ENCODE measurements at places on chromosomes 12 and 14.
A peak's percentile ranks its signal among the peaks of the same experiment; 100 is the strongest.

DNA sequence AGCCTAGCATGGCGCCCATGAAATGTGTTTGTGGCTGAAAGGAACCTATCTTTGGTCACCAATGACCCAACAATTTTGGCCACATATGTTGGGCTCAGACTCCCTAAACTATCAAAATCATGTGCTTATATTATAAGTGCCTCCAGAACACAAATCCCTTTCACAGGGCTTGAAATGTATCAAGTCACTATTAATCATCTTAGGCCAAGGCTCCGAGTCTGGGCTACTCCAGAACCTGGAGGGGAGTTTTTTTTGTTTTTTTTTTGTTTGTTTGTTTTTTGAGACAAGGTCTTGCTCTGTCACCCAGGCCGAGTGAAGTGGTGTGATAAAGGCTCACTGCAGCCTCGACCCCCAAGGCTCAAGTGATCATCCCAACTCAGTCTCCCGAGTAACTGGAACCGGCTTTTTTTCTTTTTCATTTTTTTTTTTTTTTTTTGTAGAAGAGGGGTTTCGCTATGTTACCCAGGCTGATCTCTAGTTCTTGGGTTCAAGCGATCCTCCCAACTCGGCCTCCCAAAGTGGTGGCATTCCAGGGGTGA, 989 bp upstream of the DRAM1 start:
- no peak for DNase-seq

DNA sequence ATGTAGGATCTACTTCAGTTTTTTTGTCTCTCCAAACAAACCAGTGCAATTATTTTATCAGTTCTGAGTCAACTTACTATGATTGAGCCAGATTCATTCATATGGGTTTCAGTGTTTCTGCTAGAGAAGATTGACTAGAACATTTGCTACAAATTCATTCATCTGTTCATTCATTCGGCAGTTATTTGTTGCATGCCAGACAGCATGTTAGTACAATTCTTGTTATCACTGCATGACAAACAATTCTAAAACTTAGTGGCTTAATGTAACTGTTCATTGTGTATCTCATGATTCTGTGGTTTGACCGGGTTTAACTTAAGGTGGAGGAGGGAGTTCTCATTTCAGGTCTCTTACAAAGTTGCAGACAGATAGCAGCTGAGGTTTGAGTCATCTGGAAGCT, 52.3 kb downstream of the POLR3B start:
- DNase-seq, result no peak

GRCh38 chr12:2543801-2544200, 251.0 kb upstream of the FKBP4 start:
- DNase-seq, result no peak

GRCh38 chr14:55938249-55938791, 179.9 kb upstream of the PELI2 start:
- no peak for DNase-seq

GRCh38 chr12:51941011-51941581, 10.4 kb upstream of the ACVR1B start:
- DNase-seq, result no peak

GRCh38 chr14:91509878-91510170, 286 bp downstream of the PPP4R3A start:
- DNase-seq, result peak; percentile 27

GRCh38 chr14:63912286-63912685, 59.5 kb downstream of the SYNE2 start:
- DNase-seq, result no peak

DNA sequence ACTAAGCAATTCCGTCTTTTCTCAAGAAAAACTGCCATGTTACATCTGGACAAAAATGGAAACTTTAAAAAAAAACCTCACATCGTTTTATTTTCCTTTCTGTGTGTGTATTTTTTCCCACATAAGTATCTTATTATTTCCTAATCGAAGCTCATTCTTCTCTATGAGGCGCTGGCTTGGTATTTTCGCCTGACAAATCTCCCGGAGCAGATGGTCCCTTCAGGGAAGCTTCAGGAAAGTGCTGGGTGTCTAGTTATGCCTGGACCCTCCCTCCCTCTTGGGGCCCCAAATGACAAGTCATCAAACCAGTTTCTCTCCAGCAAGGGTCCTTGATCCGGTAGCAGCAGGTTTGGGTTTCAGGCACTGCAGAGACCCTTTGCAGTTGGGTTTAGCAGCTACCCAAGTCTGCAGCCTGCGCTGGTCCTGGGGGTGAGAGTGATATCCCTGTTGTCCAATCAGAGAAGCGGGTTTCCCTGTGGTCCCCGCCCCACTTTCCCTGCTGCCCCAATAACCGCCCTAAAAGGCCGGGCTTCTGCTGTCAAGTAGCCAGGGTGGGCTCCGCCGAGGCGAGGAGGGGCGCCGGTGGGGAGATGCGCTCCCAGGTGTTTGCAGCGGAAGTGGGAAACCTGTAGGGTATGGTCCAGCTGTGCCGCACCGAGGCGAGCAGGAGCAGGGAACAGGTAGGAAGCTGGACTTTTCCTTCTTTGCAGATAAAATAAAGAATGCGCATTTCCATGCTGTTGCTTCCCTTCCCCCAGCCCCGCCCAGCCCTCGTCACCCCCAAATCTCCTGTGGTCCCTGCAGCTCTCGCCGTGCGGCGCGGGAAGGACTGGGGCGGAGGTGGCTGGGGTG, at the start of gene CNTN1:
TSS of gene CNTN1 (plus strand) at position 527 of the 852 bp plus-strand sequence.
- DNase-seq, result peak; percentile 27

- no peak for DNase-seq
Measured at GRCh38 chr14:103867020-103867419, 19.6 kb upstream of the PPP1R13B start.

GRCh38 chr14:30518867-30519560, 39.9 kb upstream of the G2E3 start:
- DNase-seq, result no peak

DNA sequence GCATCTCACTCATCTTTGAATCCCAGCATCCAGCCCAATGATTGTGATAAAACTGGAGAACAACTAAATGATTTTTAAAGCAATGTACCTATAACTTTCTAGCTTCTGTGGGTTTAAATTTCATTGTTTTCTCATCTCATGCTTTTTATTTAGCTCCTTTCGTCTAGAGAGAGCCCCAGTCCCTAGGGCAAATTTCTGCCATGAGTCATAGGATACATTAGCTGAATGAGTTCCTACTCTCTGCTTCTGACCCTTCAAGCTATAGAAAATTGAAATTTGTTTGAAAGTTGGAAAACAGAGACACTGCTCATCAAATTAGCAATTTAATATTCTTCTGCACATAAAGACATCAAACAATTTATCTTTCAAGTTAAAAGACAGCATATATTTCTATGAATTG, 113.9 kb downstream of the KIF21A start:
- DNase-seq, result no peak

- DNase-seq, result no peak
Measured at GRCh38 chr14:90446405-90446804, 49.6 kb downstream of the CALM1 start.

GRCh38 chr12:14156606-14157005, 175.2 kb upstream of the GRIN2B start:
- DNase-seq, result no peak

GRCh38 chr12:66552716-66553115, 126.2 kb downstream of the GRIP1 start:
- no peak for DNase-seq

- no peak for DNase-seq
Measured at GRCh38 chr14:48618057-48618456, 942.7 kb upstream of the MDGA2 start.

DNA sequence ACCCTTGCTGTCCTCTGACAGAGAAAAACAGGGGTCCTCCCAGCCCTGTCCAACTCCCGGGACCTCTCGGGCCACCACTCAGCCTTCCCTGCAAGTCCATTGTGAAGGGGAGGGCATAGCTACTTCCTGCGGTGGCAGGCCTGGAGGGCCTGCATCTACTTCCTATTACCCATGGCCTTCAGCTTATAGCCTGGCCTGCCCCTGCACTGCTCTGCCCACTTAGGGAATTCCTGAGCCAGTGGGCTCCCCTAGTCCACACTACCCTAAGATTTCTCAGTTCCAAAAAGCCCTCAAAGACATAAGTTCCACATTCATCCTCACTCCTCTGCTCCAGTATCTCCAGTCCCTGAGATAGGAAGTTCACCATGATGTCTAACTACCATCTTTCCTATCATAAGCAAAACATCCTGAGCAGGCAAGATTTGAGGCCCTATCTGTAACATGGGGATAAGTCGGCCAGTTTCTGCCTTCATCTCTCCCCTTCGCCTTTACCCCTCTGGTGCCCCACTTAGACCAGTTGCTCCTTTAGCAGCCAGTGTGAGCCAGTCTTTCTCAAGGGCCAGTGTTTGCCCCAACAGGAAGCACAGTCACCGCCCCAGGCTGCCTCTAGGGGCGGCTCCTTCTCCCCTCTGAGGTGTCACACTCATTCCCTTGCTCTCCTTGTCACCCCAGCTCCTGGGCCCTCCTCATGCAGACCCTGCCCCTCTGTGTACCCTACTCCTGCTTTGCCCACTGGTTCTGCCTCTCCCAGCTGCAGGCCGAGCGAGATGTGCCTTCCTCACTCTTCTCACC, 10.9 kb downstream of the HDAC7 start:
- DNase-seq, result no peak

DNA sequence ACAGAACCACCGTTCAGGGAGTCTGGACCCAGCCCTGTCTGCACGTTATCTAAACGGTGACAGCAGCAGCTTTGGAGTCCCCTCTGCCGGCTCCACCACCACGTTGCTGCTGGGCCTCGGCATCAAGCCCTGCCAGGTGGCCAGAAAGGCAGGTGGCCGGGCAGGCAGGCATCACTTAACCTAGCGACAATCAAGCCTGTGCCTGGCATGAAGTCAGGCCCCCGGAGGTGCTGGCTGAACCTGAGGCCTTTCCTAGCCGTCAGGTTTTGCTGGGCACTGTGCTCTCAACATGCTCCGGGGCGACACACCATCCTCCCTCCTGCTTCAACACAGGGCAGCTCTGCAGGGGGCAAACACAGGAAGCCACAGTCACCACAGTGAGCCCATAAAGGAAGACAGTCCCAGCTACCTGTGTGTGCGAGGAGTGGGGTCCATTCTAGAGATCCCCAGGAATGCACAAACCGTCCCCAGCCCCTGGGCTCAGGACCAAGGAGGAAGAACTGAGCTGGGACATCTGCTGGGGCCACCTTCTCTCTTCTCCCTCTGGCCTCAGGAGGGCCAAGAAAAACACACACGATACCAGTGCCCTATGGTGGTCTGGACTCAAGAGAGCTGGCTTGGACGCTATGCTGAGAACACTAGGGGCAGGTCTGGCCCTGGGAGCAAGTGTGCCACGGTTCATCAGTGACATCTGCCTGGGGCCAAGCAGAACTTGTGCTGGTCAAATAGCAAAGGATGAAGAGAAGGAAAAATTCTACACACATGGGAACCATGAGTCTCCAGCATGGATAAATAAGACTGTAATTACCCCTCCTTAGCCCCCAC, 44.7 kb downstream of the CCDC88C start:
- DNase-seq, result no peak

GRCh38 chr12:108641446-108642268, 8.0 kb upstream of the SELPLG start:
- DNase-seq, result no peak

DNA sequence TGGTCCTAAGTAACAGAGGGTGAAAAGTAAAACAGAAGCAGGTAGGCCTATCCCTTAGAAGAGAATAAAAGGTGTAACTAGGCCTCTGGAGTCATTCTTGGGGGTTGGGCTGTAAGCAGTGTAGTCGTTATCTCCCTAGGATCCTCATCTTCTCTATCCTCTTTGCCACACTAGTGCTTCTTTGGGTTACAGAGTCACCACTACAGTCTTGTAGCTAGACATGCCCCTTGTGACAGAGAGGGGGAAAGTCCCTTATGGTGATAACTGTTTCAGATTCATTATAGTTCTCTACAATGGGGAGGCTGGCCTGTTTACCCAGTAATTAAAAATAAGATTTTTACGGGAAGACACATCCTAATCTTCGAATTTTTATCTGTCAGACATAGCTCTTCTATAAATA, 16.4 kb upstream of the SRP54 start:
- no peak for DNase-seq

DNA sequence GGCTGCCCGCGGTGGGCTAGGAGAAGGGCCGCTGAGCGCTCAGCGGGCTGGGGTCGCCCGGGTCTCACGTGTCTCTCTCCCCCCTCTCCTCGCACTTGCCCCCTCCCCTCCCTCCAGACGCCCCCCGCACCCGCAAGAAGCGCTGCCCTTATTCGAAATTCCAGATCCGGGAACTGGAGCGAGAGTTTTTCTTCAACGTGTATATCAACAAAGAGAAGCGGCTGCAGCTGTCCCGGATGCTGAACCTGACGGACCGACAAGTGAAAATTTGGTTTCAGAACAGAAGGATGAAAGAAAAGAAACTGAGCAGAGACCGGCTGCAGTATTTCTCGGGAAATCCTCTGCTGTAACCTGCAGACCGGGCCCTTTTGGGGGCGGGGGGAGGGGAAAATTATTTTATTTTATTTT, 314 bp upstream of the HOTAIR start:
- DNase-seq, result no peak

- no peak for DNase-seq
Measured at GRCh38 chr14:82759656-82760055, 1226.0 kb upstream of the SEL1L start.

DNA sequence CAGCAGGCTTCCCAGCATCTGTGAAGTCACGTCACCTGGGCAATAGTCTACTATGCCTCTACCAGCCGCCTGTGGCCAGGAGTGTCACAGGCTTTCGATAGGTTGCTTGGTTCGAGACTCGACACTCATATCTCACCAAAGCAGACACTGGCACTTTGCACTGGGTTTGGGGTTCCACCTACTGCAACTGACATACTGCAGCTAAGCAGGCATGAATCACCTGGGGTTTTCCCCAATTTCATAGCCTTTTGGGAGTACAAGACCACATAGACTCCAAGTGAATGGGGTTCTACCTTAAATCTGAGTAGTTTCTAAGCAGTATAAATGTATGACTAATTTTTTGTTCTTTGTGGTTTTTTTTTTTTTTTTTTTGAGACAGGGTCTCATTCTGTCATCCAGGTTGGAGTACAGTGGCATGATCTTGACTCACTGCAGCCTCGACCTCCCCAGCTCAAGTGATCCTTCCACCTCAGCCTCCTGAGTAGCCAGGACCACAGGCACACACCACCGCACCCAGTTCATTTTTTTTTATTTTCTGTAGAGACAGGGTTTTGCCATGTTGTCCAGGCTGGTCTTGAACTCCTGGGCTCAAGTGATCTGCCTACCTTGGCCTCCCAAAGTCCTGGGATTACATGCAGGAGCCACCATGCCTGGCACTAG, 32.1 kb downstream of the DMAC2L start:
- DNase-seq, result no peak

- DNase-seq, result no peak
Measured at GRCh38 chr12:124123296-124124000, 150.4 kb downstream of the ZNF664 start.

GRCh38 chr14:52044791-52045522, 23.9 kb downstream of the NID2 start:
- DNase-seq, result no peak

- DNase-seq, result no peak
Measured at GRCh38 chr14:61719344-61720293, 24.3 kb downstream of the HIF1A start.

DNA sequence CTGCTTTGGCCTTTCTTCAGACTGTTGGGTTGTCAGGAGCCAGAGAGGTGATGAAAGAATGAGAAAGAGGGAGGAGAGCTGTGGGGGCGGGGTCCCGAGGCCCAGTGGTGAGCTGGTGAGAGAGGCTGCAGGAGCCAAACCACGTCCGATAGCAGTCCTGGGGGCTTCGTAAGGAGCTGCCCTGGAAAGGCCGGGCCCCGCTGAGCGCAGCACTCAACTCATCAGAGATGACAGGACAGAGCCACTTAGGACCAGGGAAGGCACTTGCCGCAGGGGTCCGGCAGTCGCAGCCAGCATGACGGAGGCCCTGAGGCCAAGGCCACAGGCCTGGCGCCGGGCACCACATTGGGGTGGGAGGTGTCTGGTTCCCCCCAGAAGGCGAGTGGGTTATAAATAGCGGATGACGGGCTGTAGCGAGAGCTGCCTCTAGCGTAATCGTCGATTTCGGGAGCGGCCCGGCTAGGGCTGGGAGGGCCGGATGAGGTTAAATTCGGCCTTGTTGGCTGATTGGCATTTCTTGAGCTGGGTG, 179.0 kb downstream of the TSPAN9 start:
- no peak for DNase-seq
